ENCODE measurements at places on chromosomes 12 and 14.
A peak's percentile ranks its signal among the peaks of the same experiment; 100 is the strongest.

DNA sequence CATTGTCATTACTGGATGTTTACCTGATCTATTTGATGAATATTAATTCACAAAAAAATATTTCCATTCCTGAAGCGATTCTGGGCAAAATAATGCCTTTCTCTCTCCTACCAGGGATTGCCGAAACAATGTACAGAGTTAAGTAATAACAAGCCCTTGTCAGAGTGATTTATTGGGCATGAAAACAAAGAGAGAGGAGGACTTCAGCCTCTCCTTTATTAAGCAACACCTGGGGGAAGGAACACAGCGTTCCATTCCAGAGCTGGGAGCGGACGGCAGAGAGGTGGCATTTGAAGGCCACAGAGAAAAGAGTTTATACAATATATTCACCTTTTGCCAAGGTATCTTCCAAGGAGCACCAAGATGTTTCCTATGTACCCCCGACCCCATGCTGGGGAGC, 165.8 kb downstream of the KSR2 start:
- peak; percentile 51 for DNase-seq

- no peak for DNase-seq
Measured at GRCh38 chr12:88433997-88434703, 146.1 kb downstream of the KITLG start.

- DNase-seq = no peak
Measured at GRCh38 chr14:81766321-81766915, 232.8 kb upstream of the SEL1L start.

DNA sequence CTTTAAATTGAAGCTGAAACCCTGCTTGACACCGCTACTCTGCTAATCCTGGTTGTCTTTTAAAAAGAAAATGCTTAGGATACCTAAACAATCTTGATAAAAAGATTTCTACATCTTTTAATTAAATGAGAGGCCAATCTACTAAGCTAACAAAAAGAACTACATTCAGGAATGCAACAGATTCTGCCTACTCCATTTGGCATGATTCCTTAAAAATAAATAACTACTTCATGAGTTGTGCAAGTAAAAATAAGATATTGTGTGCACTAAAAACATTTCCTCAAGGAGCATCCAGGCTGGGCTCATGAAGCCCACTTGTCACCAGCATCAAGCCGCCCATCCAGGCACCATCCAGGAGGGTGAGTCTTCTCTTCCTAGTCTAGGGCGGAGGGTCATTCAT, 197.5 kb downstream of the PAX9 start:
- DNase-seq = no peak

GRCh38 chr14:54001189-54001878, 44.7 kb upstream of the BMP4 start:
- DNase-seq = no peak

- DNase-seq = no peak
Measured at GRCh38 chr12:25686351-25686750, 133.3 kb upstream of the LMNTD1 start.

DNA sequence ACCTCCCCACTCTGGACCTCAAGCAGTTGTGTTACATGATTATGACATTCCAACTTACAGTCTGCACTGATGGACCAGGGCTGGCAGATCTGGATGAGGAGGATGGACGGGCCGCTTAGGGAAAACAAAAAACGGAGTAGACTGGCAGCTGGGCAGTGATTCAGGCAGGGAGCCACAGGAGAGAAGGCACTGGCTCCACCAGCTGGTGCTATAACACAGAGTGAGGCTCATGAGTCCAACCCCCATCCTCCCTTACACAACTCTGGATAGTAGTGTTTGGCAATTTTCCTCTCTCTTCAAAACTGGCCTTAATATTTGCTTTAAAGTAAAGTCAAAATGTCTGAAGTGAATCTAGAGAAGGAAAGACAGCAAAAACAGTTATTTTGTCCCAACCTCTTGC, 9.7 kb upstream of the RIC8B start:
- DNase-seq = no peak

DNA sequence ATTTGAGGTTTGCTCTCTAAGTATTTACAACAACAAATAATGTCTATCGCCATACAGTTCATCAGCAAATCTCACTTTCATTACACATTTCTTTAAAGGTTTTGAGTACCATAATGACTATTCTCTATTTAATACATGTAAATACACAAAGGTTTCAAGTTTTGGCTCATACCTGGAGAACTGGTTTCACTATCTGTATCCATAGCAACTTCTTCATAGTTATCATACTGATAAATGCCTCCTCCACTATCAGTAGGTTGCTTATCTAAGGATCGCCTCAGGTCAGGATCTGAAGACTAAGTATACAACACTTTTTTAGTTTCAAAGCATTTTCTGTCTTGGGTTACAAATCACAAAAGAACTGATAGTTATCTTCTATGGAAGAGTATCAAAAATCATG, 21.4 kb downstream of the ZFC3H1 start:
- no peak for DNase-seq

- no peak for DNase-seq
Measured at GRCh38 chr12:123951467-123951866, 21.2 kb downstream of the CCDC92 start.

- no peak for DNase-seq
Measured at GRCh38 chr12:52056801-52057637, 5.8 kb downstream of the NR4A1 start.

- DNase-seq = peak; percentile 34
Measured at GRCh38 chr12:65121049-65121955, at the start of gene WIF1. Gene WIF1 (minus strand): TSS chr12:65121305. CDS start chr12:65121191, 114 bp downstream.

DNA sequence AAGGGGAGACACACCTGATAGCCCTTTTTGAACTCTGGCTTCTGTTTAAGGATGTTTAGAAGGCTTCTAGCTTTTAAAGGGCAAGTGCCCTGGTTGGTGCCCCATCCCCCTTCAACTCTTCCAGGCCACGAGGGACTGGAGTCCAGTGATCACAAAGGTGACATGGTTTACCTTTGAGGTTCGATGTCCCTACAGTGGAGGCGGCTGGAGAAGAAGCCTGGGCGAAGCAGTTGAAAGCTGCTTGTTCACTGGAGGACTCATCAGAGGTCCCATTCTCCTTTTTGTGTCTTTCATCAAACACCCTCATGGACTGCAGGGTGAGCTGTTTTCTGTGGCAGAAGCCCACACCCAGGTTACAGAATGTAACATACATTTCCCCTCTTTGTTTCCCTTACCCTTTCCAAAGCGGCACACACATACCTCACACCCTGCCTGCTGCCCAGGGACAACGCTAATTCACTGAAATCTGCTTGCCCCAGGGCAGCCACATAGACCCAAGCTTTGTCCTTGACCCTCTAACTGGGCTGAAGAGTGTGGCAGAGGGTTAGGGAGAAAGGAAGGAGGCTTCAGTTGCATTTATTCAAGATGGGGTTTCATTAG, 7.7 kb downstream of the TBX3 start:
- no peak for DNase-seq

DNA sequence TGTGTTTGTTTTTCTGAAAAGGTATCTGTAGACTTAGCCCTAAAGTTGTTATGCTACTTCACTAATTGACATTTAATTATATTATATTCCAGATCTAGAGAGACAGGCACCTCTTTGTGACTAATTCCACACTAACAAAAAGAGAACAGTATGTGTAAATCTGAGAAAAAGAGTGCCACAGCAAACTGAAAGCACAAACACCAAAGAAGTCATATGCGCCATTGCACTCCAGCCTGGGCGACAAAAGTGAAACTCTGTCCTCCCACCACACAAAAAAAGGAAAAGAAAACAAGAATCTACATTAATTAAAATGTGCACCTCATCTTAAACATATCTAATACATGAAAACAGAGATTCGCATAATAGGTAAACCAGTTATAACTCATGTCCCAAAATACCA, 4.4 kb upstream of the CSRNP2 start:
- no peak for DNase-seq
